Gastrocnemius medialis (tissue), 4 donors: ENCODE measurements at places on chromosomes 2 and 18. TPM values are rescaled to one million over a fixed set of nuclear protein-coding genes. Genes with fewer than 3 reads are reported as not detected.

DNA sequence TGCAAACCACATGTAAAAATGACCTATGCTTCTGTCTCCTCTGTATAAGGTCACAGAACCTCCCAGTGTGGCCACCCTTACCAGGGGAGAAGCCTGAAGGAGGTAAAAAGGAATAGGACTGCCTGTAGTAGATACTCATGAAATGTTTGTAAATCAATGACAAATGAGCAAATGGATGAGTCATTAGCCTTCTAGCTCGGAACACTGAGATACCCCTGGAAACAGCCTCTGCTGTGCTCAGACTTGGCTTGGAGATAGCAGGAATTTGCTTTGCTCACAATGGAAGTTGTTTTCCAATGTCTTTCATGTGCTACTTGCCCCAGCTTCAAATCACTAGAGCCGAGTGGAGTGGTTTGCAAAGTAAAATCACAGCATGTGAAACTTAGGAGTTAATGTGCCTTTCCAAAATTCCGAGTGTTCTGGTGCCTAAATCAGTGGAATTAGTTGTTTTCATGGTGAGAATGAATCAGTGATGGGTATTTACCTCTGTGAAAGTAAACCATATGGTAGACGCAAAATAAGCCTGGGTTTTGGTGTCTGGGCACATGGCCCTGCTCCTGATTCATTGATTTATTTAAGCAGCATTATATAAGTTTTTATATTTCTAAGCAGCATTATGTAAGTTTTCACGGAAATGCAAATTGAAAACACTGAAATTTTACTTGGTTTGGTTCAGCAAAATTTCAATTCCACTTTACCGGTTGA lies 154.0 kb upstream of the MAP3K20 start:
- H3K4me3 ChIP-seq = no peak overlapping the region
- no peaks in the 10 kb centered on the region for H3K27me3 ChIP-seq
- H3K36me3 ChIP-seq = no peaks in the 10 kb centered on the region
- no peak for DNase-seq
- peaks cover 12% of the 10 kb centered on the region for H3K4me1 ChIP-seq
- H3K27ac ChIP-seq = no peak overlapping the region

DNA sequence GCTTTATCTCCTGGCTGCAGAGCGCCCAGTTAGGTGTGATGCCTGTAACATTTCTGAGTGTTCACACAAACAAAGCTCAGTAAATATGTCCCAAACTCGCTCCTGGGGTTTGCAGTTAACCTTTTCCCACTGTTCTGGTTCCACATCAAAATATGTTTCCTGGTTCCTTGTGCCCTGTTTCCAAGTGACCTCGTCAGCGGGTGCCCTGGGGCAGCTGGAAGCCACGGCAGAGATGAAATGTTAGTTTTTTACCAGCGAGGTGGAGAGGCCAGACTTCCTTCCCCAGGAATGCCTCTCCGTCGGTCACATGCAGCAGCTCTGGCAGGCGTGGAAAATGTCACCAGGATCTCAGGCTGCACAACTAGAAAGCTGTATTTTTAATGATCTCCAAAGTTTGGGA lies 18.2 kb downstream of the NFATC1 start:
- peaks cover 27% of the 10 kb centered on the region for H3K36me3 ChIP-seq
- no peak overlapping the region for H3K27ac ChIP-seq
- H3K4me3 ChIP-seq = no peak overlapping the region

DNA sequence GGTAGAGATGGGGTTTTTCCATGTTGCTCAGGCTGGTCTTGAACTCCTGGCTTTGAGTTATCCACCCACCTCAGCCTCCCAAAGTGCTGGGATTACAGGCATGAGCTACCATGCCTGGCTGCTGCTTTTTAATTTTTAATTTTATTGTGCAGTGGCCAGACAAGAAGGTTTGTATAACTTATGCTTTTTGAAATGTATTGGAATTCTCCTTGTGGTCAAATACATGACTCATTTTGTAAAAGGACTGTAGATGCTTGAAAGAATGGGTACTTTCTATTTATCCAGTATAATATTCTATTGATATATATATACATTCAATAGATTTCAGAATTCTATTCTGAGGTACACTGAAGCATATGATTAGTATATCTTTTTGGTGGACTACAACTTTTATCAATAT lies 82.6 kb upstream of the ST3GAL5 start:
- no peaks in the 10 kb centered on the region for H3K36me3 ChIP-seq
- H3K27me3 ChIP-seq = no peaks in the 10 kb centered on the region
- H3K4me3 ChIP-seq = no peak overlapping the region
- no peak overlapping the region for H3K27ac ChIP-seq
- no peaks in the 10 kb centered on the region for H3K4me1 ChIP-seq

- no peak within 1 kb of the TSS for H3K4me3 ChIP-seq
- no peaks in the 10 kb centered on the region for H3K4me1 ChIP-seq
- H3K27me3 ChIP-seq = no peaks in the 10 kb centered on the region
- H3K27ac ChIP-seq = no peak within 1 kb of the TSS
- H3K36me3 ChIP-seq = no peaks in the 10 kb centered on the region
Observed at GRCh38 chr18:43115076-43115921, at the start of gene RIT2. Gene RIT2, minus strand, starts transcription at chr18:43115685.

- H3K4me3 ChIP-seq = no peak overlapping the region
- peaks cover 43% of the 10 kb centered on the region for H3K4me1 ChIP-seq
- no peak for DNase-seq
- H3K36me3 ChIP-seq = no peaks in the 10 kb centered on the region
- H3K27ac ChIP-seq = no peak overlapping the region
- no peaks in the 10 kb centered on the region for H3K27me3 ChIP-seq
Observed at GRCh38 chr2:88698027-88698413, 6.5 kb downstream of the RPIA start.

GRCh38 chr2:227766373-227766883 lies 20.7 kb downstream of the SCYGR8 start:
- no peaks in the 10 kb centered on the region for H3K4me1 ChIP-seq
- H3K27me3 ChIP-seq = no peaks in the 10 kb centered on the region
- no peak overlapping the region for H3K4me3 ChIP-seq
- no peak overlapping the region for H3K27ac ChIP-seq
- H3K36me3 ChIP-seq = no peaks in the 10 kb centered on the region
- peak; percentile 33 for DNase-seq

GRCh38 chr18:48640566-48641270 lies 101.9 kb downstream of the CTIF start:
- no peak for DNase-seq
- H3K4me3 ChIP-seq = no peak overlapping the region
- no peaks in the 10 kb centered on the region for H3K36me3 ChIP-seq
- no peak overlapping the region for H3K27ac ChIP-seq
- H3K27me3 ChIP-seq = no peaks in the 10 kb centered on the region

GRCh38 chr18:10289951-10290637 lies 164.3 kb upstream of the APCDD1 start:
- no peak overlapping the region for H3K27ac ChIP-seq
- no peaks in the 10 kb centered on the region for H3K36me3 ChIP-seq
- no peaks in the 10 kb centered on the region for H3K27me3 ChIP-seq
- no peak overlapping the region for H3K4me3 ChIP-seq
- H3K4me1 ChIP-seq = no peaks in the 10 kb centered on the region
- DNase-seq = no peak

Gene LANCL1
- total RNA-seq = 27.2 TPM

Gene SEPTIN10
- 34.2 TPM for total RNA-seq

Gene ASTL
- not detected for total RNA-seq
